ENCODE measurements at places on chromosomes 6 and 20.
A peak's percentile ranks its signal among the peaks of the same experiment; 100 is the strongest.

- DNase-seq, result no peak
Observed at GRCh38 chr6:77337392-77337791, 125.9 kb downstream of the HTR1B start.

GRCh38 chr6:129567374-129567773 is 142.6 kb downstream of the ARHGAP18 start:
- DNase-seq, result no peak

DNA sequence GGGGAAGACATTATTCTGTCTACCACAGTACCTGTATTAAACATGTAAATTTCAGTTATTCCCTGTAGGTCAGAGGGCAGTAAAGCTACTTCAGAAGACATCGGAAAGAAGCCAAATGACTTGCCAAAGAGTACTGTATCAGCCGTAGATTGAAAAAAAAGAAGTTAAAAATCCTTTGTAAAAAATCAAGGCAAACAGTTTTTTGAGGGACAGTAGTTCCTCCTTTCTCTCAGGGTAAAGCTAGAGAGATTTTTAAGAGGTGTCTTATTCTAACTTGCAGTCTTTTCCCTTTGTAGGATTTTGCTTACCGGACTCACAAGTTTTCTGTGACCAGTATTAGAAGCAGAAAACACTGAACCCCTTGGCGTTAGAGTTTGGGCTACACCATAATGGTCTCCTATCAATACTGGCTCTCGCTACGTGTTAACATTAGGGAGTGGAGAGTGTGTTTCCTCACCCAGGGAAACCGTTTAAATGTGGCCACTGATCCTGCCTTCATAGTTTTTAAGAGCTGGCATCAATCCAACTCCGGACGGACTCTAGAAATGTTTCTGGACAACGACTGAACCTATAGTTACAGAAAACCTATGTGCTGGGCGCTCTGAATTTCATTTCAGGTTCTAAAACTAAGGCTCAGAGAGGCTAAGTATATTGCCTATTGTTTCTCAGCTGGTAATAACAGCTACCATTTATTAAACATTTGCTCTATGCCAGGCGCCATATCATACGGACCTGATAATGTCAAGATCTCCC is 1.3 kb upstream of the ASXL1 start:
- no peak for DNase-seq

GRCh38 chr6:26312501-26313397 is 52.2 kb upstream of the BTN3A2 start:
- DNase-seq, result peak; percentile 93

DNA sequence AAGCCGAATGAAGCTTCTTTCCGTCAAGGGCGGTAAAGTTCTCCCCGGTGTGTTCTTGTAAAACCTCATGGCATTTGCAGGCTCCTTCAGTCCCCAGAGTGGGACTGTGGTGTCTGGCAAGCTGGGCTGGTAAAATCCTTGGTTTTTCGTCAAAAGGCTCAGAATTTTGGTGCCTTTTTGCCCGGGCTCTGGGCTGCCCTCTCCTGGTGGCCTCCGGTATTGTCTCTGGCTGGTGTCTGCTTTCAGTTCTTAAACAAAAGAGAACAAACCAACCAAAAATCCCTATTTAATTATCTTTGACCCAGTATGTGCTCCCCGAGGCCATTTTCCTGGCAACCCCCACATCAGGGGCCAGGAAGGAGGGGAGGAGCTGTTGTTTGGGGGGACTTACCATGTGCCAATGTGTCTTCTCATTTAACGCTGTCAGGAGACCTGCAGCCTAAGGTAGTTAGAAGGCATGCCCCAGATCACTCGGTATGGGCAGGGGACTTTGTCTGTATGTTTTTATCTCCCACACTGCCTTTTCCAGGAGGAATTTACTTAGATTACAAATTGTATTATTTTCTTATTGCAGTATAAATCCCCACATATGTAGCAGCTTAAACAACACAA is 11.1 kb downstream of the CDH4 start:
- no peak for DNase-seq
